ENCODE measurements at places on chromosomes 7 and 10.

DNA sequence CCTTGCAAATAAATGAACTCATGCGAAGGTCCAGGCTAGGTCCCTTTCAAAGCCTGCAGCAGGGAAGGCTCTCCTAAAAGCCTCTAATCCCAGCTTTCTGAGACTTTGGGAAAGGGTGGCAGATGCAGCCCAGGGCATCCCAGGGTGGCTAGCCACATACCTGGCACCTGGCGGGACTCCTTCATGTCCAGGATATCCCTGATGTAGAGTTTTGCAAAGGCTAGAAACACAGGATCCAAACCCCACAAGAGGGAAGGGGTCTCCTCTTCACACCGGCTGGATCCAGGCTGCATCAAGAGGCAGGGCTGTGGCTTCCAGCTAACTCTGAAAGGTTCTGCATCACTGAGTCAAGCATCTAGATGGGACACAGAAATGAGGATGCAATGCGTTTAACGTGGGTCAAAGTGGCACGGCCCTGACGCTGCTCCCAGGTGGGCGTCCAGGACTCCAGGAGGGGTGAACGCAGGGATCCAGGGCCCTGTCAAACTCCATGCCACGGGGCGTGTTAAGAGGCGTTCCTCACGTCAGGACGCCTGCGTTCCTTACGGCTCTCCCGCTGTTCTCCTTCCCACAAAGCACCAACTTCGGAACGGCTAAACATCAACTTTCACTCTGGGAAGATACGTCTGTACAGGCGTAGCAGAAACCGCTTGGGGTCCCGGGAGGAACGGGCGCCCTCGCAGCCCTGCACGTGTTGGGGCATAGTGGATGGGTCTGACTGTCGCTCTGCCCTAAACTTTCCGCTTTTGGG is 507 bp downstream of the STN1 start:
- no peak for DNase-seq

DNA sequence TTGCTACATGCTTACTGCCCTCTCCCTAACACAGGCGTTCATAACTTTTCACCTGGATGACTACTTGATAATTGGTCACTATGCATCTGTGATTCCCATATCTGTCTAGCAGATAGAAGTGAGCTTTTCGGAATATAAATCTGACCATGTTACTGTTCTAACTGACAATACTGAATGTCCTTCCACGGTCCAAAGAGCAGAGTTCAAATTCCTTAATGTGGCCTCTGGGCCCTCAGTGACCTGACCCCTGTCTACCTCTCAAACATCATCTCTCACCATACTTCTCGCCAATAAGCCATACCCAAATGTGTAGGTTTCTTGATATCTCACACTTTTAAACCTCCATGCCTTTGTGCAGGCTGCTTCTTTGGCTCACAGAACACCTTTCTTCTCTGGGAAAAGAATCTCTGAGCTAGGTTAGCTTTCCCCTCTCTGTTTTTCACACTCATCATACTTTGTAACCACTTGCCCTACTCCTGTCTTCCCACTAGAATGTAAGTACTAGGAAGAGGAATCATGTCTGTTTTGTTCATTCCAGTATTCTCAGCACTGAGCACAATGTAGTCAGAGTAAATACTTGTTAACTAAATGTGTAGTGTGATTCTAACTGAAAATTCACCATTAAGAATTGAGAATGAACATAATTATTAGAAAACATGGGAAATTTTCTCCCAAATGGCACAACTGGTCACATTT is 39.2 kb upstream of the LRRC17 start:
- no peak for DNase-seq

DNA sequence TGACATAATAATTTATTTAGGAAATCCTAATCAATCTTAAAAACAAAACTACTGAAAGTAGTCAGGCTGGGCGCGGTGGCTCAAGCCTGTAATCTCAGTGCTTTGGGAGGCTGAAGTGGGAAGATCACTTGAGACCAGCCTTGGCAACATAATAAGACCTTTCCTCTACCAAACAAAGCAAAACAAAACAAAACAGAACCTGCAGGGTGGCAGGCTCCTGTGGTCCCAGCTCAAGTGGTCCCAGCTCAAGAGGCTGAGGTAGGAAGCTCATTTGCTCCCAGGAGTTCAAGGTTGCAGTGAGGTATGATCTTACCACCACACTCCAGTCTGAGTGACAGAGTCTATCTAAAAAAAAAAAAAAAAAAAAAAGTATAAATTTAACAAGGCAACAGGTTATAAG is 748.0 kb downstream of the CNTNAP2 start:
- no peak for DNase-seq

GRCh38 chr7:74235518-74236268 is 18.5 kb downstream of the RFC2 start:
- DNase-seq, result no peak

- DNase-seq, result no peak
Observed at GRCh38 chr7:124720195-124720594, 45.4 kb downstream of the GPR37 start.

DNA sequence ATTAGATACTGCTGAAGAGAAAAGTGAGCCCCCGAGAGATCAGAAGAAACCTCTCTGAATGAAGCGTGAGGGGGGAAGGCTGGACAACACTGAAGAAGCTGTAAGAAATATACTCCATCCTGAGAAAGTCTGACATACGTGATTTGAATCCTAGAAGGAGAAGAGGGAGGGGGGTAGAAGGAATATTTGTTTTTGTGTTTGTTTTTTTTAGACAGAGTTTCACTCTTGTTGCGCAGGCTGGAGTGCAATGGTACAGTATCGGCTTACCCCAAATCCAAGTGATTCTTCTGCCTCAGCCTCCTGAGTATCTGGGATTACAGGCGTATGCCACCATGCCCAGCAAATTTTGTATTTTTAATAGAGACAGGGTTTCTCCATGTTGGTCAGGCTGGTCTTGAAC is 52.6 kb downstream of the GALNT11 start:
- DNase-seq, result no peak

GRCh38 chr10:128009372-128010126 is 102.6 kb downstream of the PTPRE start:
- no peak for DNase-seq

DNA sequence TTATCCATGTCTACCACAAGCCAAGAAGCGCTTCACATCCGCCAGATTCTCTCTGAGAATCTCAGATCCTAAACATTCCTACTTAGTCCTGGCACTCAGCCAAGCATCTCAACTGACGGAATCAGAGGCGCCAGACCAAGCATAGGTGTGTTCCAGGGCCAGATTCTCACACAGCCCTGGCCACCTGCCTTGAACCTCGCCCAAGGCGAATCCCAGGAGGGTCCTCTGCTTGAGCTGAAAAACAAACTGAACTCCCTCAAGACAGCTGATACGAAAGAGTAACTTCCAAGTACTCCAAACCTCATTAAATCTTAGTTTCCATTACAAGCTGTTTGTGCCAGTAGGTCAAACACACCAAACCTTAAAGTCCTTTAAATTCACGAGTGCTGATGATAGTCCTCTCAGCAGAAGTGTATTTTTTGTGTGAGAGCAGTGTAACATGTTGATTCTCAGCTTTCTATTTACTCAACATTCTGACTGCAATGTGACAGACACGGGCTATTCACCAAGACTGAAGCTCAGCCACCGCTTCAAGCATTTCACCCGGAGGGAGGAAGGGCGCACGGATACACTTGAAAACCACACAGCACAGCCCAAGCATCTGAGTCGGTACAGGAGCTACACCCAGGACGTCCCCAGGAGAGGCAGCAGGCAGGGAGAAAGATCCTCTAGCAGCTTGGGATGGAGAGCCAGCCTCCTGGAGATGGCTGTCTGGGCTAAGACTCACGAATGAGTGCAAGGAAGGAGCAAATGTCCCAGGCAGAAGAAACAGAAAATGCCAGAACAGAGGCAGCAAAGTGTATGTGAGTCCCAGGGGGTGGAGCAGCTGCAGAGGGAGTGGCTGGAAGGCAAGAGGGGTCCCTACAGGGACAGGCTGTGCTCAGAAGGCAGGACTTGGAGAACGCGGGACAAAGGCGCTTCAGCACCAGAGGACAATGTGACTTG is 6.0 kb downstream of the PARD3 start:
- DNase-seq, result no peak

GRCh38 chr7:20404320-20404719 is 73.6 kb downstream of the ITGB8 start:
- DNase-seq, result no peak

GRCh38 chr7:13132314-13132713 is 444.9 kb downstream of the ARL4A start:
- DNase-seq, result no peak

DNA sequence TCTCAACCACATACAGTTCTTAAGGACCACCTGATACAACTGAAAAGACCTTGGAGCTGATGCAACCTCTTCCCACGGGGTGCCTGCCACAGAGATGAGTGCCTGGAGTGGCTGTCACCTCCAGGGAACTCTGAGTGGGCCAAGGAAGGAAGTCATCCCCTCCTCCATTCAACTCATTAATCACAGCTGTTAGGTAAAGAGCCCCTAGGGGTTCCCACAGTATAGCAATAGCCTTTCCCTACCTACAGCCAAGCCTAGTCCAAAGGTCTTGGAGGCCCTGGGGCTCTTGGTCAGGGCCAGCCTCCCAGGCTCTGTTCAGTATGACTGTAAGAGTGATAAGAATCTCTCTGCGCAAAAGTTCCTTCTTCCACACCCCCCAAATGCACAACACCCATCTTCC is 70.4 kb upstream of the NFE2L3 start:
- DNase-seq, result no peak

DNA sequence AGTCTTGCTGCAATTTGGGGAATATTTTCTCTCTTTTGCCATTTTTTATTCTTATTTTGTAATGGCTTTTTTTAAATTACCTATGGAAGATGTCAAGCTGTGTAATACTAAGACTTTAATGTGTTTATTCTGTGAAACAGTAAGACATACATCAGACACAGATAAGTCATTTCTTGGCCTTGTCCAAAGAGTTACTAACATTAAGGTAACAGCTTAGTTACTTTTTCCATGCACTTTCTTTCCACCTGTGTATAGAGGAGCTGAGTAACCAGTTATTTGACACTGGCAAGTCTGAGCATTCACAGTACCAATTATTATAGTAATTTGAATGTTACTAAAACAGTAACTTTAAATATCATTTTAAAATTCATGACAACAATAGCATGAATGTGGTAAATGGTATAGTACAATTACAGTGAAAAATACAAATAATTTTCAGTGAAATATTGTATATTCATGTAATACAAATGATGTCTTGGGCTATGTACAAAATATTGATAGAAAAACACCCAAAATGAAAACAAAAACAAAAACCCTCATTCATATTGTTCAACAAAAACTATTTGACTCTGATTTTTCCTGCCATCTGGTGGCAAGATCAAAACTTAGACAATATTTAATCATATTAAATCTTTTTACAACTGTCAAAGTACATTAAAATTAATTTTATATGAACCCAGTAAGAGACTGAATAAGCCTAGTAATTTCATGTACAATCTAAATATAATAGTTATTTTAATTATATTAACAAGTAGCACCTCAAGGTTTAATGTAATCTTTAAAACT is 259.8 kb upstream of the SEMA3A start:
- no peak for DNase-seq

DNA sequence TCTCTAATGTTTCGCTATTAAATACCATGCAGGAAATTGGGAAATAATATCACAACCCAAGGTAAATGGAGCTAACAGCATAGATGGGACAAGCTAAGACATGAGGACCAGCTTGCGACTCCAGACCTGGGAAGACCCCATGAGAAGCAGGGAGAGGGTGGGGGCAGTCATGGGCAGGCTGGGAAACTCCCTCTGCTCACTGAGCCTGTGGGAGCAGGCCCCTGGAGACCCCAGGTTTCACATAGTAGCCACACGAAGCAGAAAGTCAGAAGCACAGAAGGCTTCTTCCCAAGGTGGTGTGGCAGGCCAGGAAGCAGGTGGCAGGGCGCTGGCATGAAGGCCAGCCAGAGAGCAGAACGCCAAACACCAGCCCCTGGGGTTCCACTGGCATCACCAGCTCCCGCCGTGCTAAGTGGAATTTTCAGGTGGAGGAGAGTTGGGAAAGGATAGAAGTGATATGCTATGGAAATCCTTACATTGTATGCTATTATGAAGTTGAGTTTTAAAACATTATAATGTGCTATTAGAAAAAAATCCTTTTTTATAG is 99.9 kb upstream of the RNF32 start:
- DNase-seq, result no peak

- DNase-seq, result no peak
Observed at GRCh38 chr10:68221196-68221595, 10.7 kb downstream of the ATOH7 start.

DNA sequence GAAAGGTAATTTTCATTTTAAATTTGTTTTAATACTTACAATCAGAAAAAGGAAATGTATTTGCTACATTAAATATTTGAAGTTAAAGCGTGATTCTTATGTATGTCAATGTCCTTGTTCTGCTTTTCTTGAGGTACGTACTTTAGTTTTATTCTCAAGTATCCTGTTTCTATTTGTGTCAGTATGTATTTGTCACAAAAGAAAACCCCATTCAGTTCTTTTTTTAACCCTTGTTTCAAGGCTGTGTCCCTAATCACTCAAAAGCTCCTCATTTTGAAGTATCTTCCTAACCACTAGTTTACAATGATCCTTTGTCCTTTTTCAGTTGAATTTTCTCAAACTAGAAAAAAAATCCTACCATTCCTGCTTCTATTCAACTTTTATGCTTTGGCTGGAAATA is 25.2 kb downstream of the NHLRC2 start:
- no peak for DNase-seq

- DNase-seq, result no peak
Observed at GRCh38 chr10:33382921-33383713, 48.6 kb upstream of the NRP1 start.

- no peak for DNase-seq
Observed at GRCh38 chr7:128017460-128017859, 13.8 kb downstream of the LRRC4 start.

DNA sequence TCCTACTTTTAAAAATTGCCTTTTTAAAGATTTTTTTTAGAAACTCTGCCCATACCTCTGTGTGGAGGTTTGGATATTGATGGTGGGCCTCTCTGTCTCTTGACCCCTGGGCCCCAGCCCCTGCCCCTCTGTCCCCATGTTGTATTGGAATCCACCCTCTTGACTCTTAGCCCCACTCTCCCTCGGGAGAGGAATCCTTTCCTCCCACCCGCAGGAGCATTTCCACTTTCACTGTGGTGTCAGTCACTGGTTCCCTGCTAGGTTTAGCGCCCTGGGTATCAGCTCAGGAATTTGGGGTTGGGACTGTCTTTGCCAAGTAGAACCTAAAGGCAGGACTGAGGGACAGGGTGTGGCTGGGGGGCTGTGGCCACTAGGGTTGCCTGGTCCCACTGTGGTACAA is 10.1 kb downstream of the PFKFB3 start:
- no peak for DNase-seq

DNA sequence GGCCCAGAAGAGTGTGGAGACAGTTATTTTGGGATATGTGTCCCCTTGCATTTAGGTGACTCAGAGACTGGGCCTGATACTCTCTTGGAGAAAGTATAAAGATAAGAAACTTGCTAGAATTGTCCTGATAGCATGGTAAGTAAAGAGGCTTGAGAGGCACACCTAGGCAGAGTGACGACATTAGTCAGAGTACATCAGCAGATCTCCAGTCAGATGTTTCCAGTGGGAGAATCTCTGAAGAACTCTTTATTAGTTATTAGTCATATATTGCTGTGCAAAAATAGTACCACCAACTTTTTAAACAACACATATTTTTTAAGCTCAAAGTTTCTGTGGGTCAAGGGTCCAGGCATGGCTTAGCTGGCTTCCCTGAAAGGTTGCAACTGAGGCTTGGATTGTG is 182.6 kb downstream of the NEBL start:
- no peak for DNase-seq

- DNase-seq, result no peak
Observed at GRCh38 chr10:126133906-126134656, 237.7 kb downstream of the FANK1 start.

- no peak for DNase-seq
Observed at GRCh38 chr10:129471447-129472175, 4.6 kb downstream of the MGMT start.

GRCh38 chr7:100546129-100546925 is 7.3 kb downstream of the AGFG2 start:
- no peak for DNase-seq
